Coronary artery (tissue), 2 donors: ENCODE measurements at places on chromosomes 12 and 14.

DNA sequence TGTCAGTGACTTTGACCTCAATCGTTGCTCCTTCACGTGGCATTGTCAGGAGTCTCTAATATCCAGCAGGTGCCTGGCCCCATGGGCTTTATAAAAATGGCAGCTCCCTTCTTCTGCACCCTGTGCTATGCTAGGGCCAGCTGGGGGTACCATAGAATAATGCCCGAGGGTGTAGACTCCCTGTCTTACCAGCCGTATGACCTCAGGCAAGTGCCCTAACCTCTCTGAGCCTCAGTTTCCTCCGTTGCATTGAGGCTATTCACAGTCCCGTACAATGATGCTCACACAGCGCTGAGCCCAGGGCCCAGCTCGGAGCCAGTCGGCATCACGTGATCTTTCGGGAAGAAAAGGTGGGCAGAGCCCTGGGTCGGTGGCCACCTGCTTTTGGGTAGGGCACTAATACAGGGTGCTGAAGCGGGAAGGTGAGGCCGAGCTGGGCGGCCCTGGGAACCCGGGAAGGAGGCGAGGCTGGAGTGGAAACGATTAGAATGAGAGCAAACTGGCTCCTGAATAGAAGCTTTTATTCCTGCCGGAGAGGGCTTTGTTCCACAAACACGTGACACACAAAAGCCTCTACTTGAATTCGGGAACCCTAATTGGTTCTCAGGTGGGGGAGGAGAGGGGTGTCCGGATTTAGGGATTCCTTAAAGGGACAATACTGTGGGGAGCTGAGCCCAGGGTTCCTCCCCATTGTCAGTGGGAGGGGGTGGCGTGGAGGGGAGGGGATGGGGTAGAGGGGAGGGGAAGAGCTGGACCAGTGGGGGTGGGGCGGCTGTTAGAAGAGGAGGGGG lies 19.9 kb upstream of the MSI1 start:
- DNase-seq: no peak

- no peak for DNase-seq
Observed at GRCh38 chr12:95762123-95762785, 28.3 kb downstream of the NTN4 start.

DNA sequence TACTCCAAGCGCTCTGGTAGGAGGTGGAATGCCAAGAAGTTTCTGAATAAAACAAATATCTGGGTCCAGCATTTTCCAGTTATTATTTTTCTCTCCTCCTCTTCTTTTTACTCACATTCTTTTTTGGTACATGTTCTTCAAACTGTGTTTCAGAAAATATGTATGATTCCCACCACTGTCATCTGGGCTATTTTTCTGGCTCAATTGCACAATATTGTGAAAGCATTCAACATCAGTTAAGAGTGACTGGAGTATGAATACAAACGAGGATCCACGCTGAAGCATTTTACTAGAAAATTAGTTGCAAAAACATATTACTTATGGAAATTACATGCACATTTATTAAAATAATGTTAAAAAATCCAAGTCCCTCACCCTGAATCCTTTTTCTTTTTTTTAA lies 61.5 kb downstream of the KCNMB4 start:
- DNase-seq: no peak

DNA sequence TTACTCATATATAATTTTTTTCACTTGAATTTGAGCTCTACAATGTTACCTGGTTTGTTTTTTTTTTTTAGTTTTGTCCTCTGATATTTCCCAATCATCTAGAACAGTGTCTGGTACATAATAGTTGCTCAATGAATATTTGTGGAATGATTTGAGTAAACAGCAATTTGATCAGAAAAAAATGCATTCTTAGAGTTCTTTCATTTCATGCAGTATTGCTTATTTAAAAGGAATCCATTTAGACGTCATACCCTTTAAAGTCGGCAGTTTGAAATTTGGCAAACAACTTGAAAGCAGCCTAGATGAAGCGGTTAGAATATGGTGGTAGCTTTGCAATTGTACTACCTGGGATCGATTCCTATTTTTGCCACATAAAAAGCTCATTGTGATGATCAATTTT lies 140.0 kb downstream of the PDE3A start:
- DNase-seq: no peak

GRCh38 chr14:92990456-92991430 lies 67.8 kb downstream of the CHGA start:
- DNase-seq: no peak

- DNase-seq: no peak
Observed at GRCh38 chr14:49586673-49587460, 687 bp upstream of the RPS29 start.
